ENCODE measurements at places on chromosomes 2 and 18.

- no peak for DNase-seq
Measured at GRCh38 chr2:44723921-44724320, 217.6 kb upstream of the SIX3 start.

DNA sequence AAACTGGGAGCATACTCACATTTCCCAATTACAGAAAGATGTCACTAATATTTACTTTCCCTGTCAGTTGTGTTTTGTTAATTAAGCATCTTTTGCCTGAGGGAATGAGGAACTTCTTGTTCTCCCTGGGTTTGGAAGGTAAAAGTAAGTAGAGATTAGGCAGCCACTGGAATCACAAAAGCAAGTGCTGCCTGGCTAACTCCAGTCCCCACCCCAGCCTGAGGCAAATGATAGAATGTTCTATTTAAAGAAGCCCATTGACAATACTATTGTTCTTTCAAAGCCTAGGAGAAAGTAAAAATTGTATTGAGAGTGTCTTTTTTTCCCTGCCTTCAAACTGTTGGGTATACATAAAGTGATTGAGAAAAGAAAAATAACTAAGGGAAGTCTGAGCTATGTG lies 93.8 kb downstream of the MBD2 start:
- DNase-seq: no peak

DNA sequence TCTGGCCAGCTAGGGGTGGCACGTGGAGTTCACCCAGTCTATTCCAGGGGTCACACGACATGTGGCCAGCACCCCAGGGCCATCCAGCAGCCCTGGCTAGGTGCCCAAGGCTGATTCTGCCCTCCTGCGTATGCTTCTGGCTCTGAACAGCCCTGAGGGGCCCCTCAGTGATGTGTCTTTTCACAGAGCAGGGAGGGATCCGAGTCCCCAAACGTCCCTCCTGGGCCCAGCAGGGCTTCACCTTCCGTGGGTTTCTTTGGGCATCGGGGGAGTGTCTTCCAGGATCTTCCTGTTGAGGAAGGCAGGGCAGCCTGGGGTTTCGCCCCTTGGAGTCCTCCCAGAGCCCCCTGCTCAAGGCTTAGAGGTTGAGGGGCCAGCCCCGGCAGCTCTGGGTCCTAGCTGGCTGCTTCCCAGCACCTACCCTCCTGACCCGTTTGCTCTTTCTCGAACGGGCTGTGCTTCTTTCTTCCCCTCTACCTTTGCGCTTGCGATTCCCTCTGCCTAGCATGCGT lies 165.9 kb downstream of the DYSF start:
- DNase-seq: no peak

DNA sequence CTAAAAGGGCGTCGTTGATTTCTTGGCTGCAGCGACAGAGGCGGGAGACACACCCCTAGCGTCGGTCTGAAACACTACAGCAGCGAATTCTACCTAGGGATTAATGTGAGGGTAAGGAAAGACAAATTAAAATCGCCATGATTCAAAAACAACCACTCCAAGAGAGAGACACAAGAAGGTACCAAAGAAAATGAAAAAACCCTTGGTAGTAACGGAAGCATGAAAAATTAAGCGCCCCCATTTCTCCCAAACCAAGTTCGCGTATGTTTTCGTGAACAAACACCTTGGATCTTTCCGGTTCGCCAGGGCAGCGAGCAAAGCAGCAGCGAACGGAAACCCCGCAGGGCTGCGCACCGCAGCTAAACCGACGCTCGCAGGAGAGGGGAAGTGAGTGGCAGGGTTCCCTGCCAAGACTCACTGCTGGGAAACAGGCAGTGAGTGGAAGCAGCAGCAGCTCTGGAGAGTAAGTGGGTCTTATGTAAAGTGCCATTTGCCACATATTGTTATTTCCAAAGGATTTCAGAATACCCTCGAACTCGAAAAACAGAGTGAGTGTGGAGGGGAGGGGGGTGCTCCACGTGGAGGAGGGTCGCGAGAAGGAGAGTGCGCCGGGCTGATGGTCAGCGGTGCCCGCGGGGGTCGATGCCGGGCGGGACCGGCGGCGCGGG lies 1.0 kb downstream of the PPP3R1 start:
- no peak for DNase-seq

DNA sequence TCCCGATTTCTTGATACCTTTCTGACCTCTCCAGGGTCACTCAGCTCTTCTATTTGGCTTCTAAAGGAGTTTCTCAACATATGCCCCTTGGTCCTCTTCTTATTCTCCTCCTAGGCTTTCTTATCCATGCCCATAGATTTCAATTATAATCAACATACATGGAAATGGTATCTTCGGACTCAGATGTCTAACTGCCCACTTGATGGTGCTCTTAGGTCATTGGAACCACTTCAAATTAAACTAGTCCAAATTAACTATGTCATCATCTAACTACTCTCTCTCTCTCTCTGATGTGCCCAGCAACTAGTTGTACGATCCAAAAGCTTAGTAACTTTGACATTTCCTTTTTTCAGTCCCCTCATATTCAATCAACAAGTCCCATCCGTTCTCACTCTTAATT lies 43.2 kb upstream of the GPR75 start:
- DNase-seq: no peak

GRCh38 chr2:164187121-164187520 lies 434.2 kb downstream of the GRB14 start:
- no peak for DNase-seq

DNA sequence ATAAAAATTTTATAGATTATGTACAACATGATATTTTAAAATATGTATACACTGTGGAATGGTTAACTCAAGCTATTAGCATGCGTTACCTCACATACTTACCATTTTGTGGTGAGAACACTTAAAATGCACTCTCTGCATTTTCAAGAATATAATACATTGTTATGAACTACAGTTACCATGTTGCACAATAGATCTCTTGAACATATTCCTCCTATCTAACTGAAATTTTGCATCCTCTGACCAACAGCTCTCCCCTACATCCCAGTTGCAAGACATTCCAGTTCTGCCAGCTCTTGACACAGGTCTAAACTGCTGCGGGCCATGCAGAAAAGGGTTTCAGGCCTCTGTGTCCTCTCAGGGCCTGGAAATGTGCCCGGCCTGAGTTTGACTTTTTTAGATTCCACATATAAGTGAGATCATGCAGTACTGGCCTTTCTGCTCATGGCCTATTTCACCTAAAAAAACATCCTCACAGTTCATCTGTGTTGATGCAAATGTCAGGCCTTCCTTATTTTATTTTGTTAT lies 113.7 kb downstream of the CDCA7 start:
- no peak for DNase-seq

DNA sequence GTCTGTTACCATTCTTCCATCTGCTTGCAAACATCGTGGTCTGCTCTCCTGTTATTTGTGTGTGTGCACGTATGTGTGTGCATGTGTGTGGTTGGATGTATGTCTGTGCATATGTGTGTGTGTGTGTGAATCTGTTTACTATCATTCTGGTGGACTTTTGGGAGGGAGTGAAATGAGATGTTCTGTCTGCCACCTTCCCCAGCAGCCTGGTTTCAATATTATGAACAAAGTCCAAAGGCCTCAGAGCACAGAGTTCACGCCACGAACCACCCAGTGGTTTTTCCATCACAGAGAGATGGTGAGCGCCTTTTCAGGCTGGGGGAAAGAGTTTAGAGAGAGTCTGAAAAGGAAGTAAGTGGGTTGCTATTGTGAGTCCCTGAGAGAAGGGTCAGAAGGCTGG lies 67.1 kb upstream of the YWHAQ start:
- DNase-seq: no peak

DNA sequence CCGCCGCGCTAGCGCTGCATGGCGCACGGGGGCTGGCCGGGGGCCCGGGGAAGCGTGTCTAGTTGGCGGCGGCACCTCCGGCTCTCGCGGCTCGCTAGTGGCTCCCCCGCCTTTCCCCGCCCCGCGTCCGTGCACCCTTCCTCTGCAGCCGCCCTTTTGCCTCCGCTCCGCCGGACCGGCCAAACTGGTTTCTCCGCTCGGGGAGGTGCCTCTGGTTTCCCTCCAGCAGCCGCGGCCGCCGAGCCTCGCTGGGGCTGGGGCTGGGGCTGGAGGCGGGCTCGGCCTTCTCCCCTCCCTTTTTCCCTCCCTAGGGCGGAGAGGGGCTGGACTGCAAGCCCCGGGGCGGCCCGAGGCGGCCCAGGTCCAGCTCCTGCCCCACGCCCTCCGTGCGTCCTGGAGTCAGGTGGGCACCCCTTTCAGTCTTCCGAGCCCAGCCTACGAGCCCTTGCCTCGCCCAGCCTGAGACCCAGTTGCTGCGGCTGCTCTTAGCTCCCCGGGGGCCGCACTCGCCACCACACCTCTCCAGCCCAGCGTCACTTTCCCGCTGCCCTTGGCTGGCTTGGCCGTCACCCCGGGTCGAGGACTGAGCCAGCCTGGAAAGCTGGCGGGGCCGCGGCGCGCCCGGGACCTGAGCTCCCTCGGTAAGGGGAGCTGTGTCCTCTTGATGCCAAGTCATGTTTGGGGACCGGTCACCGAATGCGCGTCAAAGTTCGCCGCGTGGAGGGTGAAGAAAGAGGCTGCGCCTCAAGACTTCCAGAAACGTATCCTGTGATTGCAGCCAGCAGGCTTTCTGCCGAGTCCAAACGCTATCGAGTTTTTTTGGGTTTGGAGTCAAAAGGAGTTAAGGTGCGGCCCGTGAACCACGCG lies at the start of gene ATP8B1:
TSS of gene ATP8B1 (minus strand) at position 213 of the 867 bp plus-strand sequence. CDS start 71,508 bp downstream, outside the sequence.
- no peak for DNase-seq

- no peak for DNase-seq
Measured at GRCh38 chr2:52881606-52882005, 886.0 kb upstream of the CHAC2 start.

DNA sequence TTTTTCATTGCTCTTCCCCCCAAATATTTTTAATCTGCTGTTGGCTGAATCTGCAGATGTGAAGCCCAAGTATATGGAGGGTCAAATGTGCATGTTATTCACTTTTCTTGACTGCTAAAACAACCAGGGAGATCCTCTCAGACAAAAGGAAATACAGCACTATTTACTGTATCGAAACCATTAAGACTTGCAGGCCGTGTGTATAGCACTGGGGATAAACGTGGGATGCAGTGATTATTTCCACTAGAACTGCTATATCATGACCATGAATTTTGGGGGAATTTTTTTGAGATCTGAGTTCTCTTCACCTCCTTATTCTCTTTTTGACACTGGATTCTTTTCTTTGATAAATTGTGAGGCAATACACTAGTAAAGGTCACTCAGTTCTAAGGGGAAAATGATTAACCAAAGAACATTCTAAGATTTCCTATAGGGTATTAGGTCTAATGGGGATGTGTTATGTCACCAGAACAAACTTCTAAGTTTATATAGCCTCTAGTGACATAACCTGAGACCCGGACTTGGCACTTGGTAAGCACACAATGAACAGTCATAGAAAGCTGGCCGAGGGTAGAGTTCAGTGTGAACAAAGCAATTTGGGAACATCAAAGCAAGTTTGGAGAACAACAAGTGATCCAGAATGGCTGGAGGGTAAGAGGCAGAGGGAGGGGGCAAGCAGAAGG lies 14.9 kb upstream of the UGT1A1 start:
- DNase-seq: no peak

DNA sequence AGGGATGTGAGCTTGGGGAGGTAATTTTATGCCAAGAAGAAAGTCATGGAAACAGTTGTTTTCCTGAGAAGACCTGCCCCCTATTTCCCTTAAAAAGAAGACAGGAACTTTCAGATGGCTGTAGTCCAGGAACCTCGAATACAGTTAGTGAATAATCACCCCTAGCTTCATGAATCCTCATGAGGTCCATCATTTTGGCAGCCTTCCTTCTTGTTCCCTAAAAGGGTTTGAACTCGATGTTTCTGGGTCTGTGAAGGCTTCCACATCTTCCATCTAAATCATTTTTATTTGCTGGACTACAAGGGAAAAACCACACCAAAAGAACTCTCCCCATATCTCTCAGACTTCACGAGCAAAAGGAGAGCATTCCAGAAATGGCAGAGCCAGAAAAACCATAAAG lies 290.8 kb downstream of the SLC4A3 start:
- no peak for DNase-seq

- no peak for DNase-seq
Measured at GRCh38 chr2:5690718-5691220, 1.4 kb upstream of the SOX11 start.

DNA sequence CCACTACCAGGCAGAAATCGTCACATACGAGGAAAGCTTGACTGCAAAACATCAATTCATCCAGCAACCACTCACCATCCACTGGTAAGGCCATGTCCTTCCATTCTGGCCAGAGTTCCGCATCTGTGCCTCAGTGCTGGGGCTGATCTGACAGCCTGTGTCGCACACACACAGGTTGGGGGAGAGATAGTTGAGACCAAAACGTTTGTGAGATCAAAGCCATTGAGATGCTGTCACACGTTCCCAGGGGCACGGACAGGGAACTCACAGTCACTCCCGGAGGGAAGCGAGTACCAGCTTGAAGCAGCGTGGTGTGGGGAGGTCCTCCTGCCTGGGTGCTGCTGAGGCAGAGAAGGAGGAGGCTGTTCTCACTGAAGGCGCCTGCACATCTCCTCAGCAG lies 458.5 kb upstream of the SALL3 start:
- no peak for DNase-seq

GRCh38 chr2:136207030-136207623 lies 89.2 kb upstream of the CXCR4 start:
- DNase-seq: no peak

GRCh38 chr2:98897746-98898145 lies 38.3 kb downstream of the CRACDL start:
- DNase-seq: no peak

DNA sequence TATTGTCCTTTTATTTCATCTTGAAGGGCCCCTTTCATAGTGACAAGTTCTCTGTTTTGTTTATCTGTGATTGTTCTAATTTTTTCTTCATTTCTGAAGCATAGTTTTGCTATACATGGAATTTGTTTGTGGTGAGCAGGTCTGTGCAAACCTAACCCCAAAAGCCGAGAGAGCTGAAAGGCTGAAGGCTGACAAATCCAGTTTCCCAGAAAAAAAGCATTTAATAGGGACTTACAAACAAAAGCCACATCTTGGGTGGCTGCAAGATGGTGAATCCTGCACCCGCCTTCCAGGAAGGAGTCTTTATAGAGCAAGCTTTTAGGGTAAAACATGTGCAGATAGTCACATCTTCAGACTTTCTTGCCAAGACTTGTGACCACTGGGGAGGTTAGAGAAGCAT lies 473.4 kb upstream of the TRIB2 start:
- no peak for DNase-seq

DNA sequence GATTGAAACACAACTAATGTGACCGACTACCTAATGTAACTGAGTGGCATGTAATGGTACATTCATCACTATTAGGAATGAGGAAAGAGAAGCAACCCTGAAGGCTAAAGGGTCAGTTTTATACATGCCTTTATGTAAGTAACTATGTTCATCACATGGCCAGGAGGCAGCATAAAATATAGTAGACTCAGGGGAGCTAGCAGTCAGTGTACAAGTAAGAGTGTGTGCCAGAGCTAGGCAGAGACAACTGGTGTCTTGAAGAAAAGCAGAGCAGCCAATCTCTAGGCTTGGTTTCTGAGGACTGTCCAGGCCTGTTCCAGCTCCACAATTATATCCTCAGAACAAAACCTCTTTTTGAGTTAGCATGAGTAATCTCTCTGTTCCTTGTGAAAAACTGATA lies 18.1 kb downstream of the SMAD2 start:
- no peak for DNase-seq

- no peak for DNase-seq
Measured at GRCh38 chr2:12168791-12169388, 422.5 kb downstream of the LPIN1 start.

Data from omental fat pad (tissue), 4 donors.